ENCODE measurements at places on chromosomes 5 and 9. TPM values are rescaled to one million over a fixed set of nuclear protein-coding genes. Genes with fewer than 3 reads are reported as not detected.

Gene HAPLN1
- 2.9 TPM for total RNA-seq

Gene SMC2
- total RNA-seq: 28.2 TPM

Gene SEMA6A
- 105 TPM for total RNA-seq

Gene PCDHGC5
- 1.2 TPM for total RNA-seq

Gene NUTM2G
- not detected for total RNA-seq

- H3K4me1 ChIP-seq: peaks cover 37% of the 10 kb centered on the region
- peak overlapping the region; percentile 27 for H3K27ac ChIP-seq
- DNase-seq: no peak
- peak overlapping the region; percentile 17 for H3K4me3 ChIP-seq
Measured at GRCh38 chr5:123882965-123883345, 371.0 kb downstream of the CSNK1G3 start.

DNA sequence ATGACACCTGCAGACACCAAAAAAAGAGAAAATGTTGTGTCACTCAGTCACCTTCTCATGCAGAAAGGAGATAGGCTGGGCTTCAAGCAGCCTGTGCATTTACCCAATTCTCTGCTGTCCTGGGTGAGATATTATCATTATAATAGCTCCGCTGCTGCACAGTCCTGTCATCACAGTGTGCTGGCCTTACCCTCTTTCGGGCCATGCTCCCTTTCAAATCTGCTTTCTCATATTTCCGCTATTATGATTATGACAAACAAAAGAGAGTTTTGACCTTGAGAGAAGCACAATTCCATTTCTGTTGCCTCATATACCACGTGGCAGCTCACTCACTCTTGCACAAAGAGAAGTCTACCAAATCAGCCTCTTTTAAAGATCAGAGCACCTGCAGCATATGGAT is 1350.1 kb upstream of the ACO1 start:
- no peaks in the 10 kb centered on the region for H3K36me3 ChIP-seq
- H3K4me3 ChIP-seq: no peak overlapping the region
- no peaks in the 10 kb centered on the region for H3K27me3 ChIP-seq
- no peak overlapping the region for H3K27ac ChIP-seq

GRCh38 chr9:99166149-99166548 is 55.6 kb downstream of the ALG2 start:
- no peak for DNase-seq
- H3K27ac ChIP-seq: peak overlapping the region; percentile 92
- H3K4me3 ChIP-seq: peak overlapping the region; percentile 25
- peaks cover 64% of the 10 kb centered on the region for H3K4me1 ChIP-seq
- H3K36me3 ChIP-seq: no peaks in the 10 kb centered on the region

- H3K4me3 ChIP-seq: no peak overlapping the region
- peaks cover 3% of the 10 kb centered on the region for H3K27me3 ChIP-seq
- no peak for DNase-seq
- peaks cover 19% of the 10 kb centered on the region for H3K4me1 ChIP-seq
- no peak overlapping the region for H3K27ac ChIP-seq
Measured at GRCh38 chr9:101634741-101635409, 40.1 kb upstream of the PPP3R2 start.

DNA sequence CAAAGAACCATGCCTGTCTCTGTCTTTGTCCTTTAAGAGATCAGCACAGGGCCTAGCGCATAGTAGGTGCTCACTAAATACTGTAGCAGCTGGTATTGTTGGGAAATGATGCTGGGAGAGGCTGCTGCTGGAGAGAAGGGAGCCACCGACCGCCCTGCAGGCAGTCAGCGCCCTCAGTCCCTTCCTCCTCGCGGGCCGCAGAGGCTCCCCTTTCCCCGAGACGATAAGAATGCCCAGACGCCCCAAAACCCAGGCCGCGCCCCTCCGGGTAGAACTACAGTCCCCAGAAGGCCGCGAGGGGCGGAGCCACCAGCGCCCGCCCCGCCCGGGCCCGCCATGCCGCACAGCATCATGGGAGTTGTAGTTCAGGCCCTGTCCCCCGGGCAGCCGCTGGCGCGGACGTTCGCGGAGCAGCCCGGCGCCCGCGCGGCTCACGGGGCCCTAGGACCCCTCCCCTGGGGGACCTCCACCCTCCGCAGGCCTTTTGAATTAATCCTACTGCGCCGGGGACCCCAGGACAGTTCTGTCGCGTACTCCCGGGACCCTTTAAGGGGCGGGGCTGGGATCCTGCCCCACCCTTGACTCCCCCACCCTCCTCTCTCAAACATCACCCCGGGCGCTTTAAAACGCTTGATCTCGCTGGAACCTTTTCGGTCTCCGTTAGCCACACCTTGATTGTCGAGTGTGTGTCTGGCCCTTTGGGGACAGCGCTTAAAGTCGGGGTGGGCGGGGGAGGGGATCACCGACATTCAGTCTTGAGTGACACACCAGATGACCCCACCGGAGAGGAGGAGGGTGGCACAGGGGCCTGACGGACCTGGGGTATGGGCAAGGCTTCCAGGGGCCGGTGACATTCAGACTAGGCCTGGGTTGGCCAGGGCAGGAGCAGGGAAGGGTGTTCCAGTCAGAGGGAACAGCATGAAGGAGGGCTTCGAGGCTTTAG is 24.8 kb upstream of the IER5L start:
- H3K27me3 ChIP-seq: peaks cover 11% of the 10 kb centered on the region
- H3K36me3 ChIP-seq: no peaks in the 10 kb centered on the region
- peak overlapping the region; percentile 74 for H3K4me3 ChIP-seq
- peaks cover 5% of the 10 kb centered on the region for H3K4me1 ChIP-seq
- peak; percentile 76 for DNase-seq

GRCh38 chr9:37102486-37102885 is 17.9 kb upstream of the ZCCHC7 start:
- DNase-seq: no peak
- peaks cover 5% of the 10 kb centered on the region for H3K27me3 ChIP-seq
- H3K4me1 ChIP-seq: no peaks in the 10 kb centered on the region
- no peak overlapping the region for H3K27ac ChIP-seq
- no peaks in the 10 kb centered on the region for H3K36me3 ChIP-seq

GRCh38 chr5:158519433-158520021 is 580.2 kb downstream of the EBF1 start:
- H3K27me3 ChIP-seq: peaks cover 3% of the 10 kb centered on the region
- no peak overlapping the region for H3K4me3 ChIP-seq

DNA sequence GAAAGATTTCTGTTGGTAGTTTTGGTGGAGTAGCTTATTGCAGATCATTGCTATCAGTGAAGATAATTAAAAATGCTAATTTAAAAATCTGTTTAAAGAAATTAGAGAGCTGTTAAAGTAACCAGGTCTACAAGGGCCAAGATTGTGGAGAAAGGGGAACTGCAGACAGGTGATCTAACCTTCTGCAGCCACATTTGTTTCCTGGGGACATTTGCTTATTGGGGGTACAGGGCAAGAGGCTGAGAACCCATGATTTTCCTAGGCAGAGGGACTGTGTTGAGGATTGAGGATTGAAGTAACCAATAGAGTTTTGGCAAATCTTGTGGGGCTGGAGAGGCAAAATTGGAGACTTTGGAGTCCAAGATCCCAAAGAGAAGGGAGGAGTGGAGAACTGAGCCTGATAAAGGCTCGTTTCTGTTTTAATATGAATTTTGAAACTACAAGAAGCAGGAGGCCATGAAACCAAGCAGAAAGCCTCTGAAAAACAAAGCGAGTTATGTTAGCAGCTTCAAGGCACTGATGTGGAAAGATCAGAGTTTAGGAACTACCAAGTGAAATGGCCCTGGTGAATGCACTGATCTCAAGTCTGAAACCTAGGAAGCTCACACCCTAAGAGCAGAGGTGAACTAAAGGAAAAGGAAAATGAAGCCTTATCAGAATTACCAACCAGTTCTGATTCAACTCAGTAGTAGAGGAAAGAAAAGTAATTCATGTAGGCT is 219.8 kb upstream of the C9orf72 start:
- H3K4me1 ChIP-seq: no peaks in the 10 kb centered on the region
- no peak overlapping the region for H3K27ac ChIP-seq
- no peak for DNase-seq
- no peak overlapping the region for H3K4me3 ChIP-seq

DNA sequence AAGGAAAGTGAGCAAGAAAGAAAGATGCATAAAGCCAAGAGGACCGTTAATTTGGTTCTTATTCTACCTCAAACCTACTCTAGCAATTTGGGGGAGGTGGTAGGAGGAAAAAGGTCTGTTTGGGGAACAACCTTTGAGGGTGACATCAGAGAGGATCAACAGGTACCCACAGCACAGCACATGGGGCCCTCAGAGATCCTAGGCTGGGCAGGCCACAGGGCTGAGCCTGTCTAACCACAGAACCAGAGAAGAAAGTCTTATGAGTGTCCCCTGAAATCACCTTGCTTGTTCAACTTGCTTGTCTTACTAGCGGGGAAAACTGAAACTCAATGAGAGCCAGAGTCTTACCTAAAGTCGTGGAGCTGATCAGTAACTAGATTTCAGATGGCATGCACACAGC is 385.2 kb downstream of the SPOCK1 start:
- peaks cover 12% of the 10 kb centered on the region for H3K4me1 ChIP-seq
- H3K27ac ChIP-seq: no peak overlapping the region
- no peak overlapping the region for H3K4me3 ChIP-seq
- peaks cover 27% of the 10 kb centered on the region for H3K27me3 ChIP-seq

- H3K36me3 ChIP-seq: no peaks in the 10 kb centered on the region
- no peak overlapping the region for H3K4me3 ChIP-seq
- H3K27ac ChIP-seq: no peak overlapping the region
- DNase-seq: no peak
Measured at GRCh38 chr5:117869596-117869995, 1118.8 kb downstream of the DTWD2 start.

DNA sequence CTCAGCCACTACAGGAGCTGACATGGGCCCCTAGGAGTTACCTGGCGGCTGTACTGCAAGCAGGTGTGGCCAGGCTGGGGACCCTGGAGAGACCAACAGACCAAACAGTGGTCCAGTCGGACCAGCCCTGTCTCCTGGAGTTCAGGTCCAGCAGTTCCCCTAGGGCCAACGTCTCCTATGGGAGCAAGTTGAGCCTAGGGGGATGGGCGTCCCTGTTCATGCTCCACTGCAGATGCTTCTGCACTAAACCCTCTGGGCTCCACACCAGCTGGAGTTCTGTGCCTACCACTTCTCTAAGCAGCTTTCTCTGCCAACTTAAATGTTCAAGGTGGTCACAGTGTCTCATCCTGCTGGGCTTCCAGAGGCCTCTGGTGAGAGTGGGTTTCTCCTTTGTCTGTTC is 20.6 kb upstream of the OMD start:
- H3K4me3 ChIP-seq: no peak overlapping the region
- no peaks in the 10 kb centered on the region for H3K4me1 ChIP-seq
- peaks cover 4% of the 10 kb centered on the region for H3K27me3 ChIP-seq
- H3K27ac ChIP-seq: no peak overlapping the region
- DNase-seq: no peak

- H3K27me3 ChIP-seq: no peaks in the 10 kb centered on the region
- no peak overlapping the region for H3K27ac ChIP-seq
- no peak overlapping the region for H3K4me3 ChIP-seq
- peaks cover 6% of the 10 kb centered on the region for H3K4me1 ChIP-seq
- H3K36me3 ChIP-seq: no peaks in the 10 kb centered on the region
Measured at GRCh38 chr9:31759703-31760102, 624.7 kb upstream of the ACO1 start.

Measured in progenitor cell of endocrine pancreas (in vitro differentiated cells).